Stimulated activated CD4-positive, alpha-beta T cell treated with anti-CD3 and anti-CD28 coated beads, Interleukin-1b, Interleukin-23, amount 100 ng/mL, for 24 hours (primary cell): ENCODE measurements at places on chromosomes 4 and X.

DNA sequence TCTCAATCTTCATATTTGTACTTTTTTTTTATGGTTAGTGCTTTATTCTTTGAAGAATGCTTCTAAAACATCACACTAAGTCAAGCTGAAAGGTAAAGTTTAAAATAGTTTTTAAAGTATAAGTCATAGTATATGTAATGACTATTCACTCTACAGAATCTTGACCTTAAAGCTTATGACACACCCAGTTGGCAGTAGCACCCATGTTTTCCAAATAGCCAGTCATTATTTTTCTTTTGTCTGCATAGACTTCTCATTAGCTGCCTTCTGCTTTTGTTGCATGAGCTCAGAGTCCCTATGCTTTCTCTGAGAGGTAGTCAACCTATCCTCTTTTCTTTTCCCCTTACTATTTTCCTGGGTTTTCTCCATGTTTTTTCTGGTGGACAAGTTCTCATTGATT lies 231.5 kb downstream of the PCDH18 start:
- DNase-seq: no peak

DNA sequence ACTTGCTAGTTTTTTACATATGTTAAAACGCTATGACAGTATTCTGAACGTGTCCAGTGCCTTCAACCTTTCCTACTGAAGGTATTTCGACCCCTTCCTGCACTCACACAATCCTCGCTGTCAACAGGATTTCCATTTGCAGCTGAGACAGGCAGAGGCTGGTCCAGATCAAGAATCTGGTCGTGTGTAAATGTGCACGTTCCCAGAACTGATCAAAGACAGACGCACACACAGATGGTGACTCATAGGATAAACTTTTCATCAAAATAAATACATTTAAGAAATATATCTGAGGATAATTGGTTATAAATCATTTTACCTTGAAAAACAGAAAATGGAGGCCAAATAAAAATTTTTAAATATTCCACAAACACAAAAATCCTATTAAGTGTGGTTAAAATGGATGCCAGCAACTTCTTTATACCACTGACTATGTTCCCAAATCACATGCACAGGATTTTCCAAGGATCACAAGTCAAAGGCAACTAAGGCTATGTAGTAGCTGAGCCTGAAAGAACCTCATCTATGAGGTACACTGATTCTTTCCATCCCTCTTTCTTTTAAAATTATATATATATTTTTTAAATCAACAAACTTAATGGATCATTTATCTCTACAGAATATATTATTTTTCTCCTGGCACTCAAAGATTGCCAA lies 85.9 kb downstream of the RNF150 start:
- DNase-seq: no peak

DNA sequence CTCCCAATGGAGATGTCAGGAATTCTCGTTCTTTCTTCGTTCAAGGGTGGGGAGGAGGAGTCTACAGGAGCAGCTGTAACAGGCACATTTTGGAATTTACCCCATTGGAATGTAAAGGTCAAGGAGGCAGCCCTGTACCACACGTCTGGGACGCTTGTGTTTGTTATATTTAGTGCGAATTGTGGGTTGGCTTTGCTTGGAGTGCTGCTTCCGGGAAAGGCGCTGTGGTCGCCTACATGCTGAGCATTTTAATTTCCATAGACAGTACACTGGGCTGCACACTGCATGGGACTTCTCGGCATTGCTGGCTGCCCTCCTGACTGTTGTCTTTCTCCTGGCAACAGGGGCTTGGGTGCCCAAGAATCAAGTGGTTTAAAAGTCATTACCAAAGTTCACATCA lies 12.8 kb downstream of the GYG2 start:
- DNase-seq: no peak

DNA sequence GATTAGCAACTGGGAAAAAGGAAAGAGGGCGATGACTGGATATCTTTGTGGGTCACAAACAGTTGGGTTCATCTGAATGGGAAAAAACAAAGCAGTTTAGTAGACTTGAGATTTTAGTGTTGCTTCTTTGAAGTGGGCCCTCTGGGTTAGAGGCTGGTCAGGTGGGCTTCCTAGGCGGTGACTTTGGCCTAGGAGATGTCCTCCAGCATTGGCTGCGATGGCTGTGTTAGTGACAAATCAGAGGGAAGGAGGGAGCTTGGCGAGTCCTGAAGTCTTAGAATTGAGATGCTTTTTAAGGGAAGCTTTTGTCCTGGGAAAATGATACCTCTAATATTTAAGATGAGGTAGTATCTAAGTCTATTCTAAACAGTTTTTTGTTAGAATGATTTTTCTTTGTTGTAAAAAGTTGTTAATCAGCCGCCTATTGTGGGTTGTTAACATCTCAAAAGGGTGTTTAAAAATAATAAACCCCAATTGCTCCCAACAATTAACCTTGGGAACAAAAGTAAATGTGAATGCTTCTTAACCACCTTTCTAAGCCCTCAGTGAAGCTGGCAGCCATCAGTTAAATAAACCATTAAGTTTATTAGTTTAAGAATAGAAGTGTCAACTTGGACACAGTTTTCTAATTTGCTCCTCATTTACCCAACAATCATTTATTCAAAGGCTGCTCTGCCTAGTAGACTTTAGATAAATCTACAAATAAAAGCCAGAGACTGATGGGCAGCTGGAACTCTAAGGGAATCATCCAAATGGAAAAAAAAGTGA lies 31.7 kb downstream of the DLG3 start:
- DNase-seq: no peak

- no peak for DNase-seq
Measured at GRCh38 chr4:7171191-7171900, 21.0 kb upstream of the SORCS2 start.

- DNase-seq: no peak
Measured at GRCh38 chr4:89193843-89194242, 82.5 kb downstream of the TIGD2 start.

- no peak for DNase-seq
Measured at GRCh38 chr4:124167602-124168001, 544.9 kb downstream of the ANKRD50 start.

DNA sequence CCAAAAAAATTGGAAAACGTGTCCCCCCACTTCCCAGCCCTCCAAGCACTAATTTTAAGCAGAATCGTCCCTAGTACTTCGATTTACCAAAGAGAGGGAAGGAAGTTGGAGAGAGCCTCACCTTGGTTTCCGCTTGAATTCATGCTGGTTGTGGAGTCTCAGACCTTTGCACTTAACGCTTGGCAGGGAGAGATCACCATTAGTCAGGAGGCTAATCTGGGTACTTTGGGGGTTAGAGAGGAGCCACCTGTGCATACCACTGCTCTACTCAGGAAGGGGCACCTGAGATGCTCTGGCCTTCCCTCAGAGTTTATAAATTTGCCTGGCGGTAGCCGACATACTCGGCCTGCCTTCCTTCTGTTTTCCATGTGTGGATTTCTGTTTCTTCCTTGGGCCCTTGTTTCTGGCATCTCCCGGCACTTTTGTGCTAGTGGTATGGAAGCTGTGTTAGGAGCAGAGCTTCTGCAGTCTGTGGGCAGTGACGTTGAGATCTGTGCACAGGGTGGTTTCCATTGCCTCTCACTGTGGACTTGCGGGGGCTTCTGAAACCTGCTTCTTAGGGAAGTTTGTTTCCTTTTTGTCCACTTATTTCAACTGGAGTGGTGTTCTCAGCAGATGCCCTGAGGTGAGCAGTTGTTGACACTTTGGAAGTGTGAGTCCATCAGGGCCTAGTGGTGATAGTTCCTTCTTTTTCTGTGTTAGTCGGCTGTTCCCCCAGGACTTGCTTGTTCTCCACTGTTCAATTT lies 104.2 kb downstream of the TMEM131L start:
- no peak for DNase-seq

- no peak for DNase-seq
Measured at GRCh38 chr4:84279678-84280077, 219.4 kb downstream of the NKX6-1 start.

- DNase-seq: no peak
Measured at GRCh38 chr4:39609454-39609931, 29.2 kb downstream of the SMIM14 start.

- peak; percentile 21 for DNase-seq
Measured at GRCh38 chr4:82201805-82202641, 171.8 kb downstream of the HNRNPD start.

GRCh38 chr4:22745234-22745633 lies 52.5 kb downstream of the GBA3 start:
- DNase-seq: no peak

DNA sequence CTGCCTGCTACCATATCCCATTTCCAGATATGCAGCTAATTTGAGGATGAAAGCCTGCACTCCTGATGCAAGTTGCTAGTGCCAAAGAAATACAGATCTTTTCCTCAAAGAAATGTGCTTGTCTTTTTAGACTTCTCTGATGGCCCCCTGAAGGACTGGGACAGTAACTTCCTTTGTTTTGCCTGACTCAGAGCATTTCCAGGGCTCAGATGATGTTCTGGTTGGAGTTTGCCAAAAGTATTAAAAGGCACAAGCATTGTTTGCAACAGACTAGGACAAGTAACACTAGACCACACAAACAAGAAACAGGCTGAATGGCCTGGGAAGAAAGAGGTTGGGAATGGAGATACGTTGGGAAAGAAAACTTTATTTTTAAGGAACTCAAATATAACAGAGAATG lies 175.2 kb downstream of the IL13RA2 start:
- DNase-seq: no peak

GRCh38 chr4:55396308-55397125 lies 760 bp downstream of the TMEM165 start:
- DNase-seq: no peak

- DNase-seq: no peak
Measured at GRCh38 chrX:1679238-1679637, 64.4 kb downstream of the ASMT start.

DNA sequence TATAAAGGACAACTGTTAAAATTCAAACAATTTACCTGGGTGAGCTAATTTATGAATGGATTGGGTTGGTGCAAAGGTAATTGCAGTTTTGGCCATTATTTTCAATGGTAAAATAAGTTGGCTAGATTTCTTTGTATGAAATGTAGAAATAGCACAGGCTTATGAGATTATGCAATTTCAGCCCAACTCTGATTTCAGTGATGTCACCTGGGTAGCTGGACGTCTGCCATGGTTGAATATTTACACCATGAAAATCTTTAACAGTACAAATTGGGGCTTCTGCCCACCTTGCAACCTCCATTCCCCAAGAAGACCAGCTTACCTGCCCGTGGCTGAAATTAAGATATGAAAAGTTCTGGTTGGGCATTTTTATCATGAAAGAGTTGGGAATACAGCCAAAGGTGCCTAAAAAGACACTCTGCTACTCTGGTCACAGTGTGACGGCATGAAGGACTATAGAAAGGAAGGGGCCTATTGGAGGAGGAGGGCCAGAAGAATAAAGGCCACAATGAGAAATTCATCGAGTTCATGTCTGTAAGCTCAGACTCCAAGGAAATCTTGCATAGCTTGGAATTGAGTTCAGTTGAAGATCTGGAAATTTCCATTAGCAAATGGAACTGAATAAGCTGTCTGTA lies 29.7 kb downstream of the EGF start:
- no peak for DNase-seq

GRCh38 chrX:65941775-65942174 lies 98.1 kb downstream of the VSIG4 start:
- DNase-seq: no peak

DNA sequence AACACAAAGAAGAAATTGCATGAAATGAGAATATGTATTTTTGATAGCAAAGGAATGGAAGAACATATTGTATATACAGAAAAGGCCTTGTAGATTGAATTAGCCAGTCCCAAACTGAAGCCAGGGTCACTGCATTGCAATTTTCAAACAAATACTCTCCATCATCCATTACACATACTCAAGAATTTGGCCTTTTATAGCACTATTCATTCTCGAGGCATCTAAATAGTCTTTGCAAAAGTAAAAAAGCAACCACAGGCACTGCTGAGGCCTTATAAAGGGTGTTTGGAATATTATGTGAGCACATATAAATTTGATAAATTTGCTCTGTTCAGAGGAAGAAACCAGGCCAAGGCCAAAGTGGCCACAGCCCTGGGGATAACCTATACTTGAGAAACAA lies 123.0 kb downstream of the ZNF827 start:
- DNase-seq: no peak

GRCh38 chr4:186144198-186144945 lies 39.9 kb downstream of the FAM149A start:
- DNase-seq: no peak

DNA sequence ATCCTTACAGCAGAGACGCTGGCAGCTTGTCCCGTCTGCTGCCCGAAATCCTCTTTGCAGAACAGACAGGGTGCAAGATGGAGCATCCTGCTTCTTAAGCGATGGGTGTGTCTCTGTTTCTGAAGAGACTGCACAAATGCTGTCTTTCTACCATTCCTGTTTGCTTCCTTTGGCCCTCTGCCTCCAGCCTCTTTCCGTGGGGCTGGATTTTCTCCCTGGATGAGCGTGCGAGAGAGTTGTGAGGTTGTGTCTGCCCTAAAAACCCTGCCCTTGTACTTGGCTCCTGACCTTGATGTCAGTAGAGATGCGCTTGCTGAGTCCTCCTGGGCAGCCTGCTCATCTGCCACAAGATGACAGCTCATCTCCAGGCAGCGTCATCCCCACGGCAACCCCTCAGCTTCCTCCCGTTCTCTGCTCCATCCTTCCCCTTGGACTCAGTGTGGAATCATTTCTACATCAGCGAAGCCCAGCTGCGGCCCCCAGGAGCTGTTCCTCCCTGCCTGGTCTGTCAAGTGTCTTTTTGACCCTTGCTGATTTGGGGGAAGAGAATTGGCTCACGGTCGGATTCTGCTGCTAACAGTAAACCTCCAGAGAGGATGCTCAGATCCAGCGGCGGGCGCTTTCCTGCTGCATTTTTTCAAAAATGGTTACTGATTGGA lies 246.2 kb downstream of the ASMT start:
- DNase-seq: no peak

- DNase-seq: peak; percentile 0
Measured at GRCh38 chr4:140884431-140885058, 128.4 kb upstream of the TBC1D9 start.

DNA sequence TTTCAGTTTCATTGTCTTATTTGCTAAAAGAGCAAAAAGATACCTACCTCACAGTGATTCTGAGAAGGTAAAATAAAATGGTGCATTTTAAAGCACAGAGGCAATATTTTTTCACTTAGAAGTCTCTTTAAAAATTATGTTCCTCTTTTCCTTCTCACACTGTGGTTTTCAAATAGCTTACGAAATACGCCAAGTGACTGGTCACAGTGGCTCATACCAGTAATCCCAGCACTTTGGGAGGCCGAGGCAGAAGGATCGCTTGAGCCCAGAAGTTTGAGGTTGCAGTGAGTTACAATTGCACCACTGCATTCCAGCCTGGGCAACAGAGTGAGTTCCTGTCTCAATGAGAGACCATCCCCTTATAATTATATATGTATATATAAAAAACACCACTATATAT lies 372.6 kb downstream of the FBXO8 start:
- no peak for DNase-seq

DNA sequence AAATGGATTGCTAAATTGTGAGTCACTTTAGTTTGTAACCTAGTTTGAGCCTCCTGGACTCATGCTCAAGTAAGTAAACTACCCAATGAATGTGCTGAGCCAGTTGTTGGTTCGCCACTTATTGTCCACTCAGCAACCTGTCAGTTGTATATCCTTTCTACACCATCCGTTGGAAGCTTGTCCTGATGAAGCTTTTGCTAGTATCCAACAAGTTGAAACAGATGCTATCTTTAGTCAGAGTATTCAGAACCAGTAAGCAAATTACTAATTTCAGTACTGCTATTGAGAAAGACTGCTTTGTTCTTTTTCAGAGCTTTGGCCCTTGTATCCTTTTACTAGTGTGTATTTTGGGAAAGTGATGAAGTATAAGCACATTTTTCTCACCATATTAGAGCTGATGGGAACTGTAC lies 4.3 kb upstream of the NAA15 start:
- DNase-seq: no peak

- no peak for DNase-seq
Measured at GRCh38 chr4:174005422-174005821, 278.0 kb downstream of the FBXO8 start.
